Erythroblast (primary cell): ENCODE measurements at places on chromosomes 6 and 20.

DNA sequence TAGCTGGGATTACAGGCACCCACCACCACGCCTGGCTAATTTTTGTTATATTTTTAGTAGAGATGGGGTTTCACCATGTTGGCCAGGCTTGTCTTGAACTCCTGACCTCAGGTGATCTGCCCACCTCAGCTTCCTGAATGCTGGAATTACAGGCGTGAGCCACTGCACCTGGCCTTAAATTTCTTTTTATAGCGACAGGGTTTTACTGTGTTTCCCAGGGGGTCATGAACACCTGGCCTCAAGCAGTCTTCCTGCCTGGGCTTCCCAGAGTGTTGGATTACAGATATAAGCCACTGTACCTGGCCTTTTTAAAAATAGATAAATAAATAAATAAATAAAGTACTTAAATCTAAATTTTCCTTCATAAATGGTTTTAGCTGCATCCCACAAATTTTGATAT is 57.5 kb downstream of the LIN28B start:
- DNase-seq = no peak

- no peak for DNase-seq
These were observed 70.0 kb downstream of the CD109 start for GRCh38 chr6:73766040-73766439.

GRCh38 chr20:62696434-62696957 is 12.1 kb upstream of the NTSR1 start:
- DNase-seq = no peak

GRCh38 chr20:46588532-46589511 is 38.4 kb upstream of the OCSTAMP start:
- DNase-seq = no peak

DNA sequence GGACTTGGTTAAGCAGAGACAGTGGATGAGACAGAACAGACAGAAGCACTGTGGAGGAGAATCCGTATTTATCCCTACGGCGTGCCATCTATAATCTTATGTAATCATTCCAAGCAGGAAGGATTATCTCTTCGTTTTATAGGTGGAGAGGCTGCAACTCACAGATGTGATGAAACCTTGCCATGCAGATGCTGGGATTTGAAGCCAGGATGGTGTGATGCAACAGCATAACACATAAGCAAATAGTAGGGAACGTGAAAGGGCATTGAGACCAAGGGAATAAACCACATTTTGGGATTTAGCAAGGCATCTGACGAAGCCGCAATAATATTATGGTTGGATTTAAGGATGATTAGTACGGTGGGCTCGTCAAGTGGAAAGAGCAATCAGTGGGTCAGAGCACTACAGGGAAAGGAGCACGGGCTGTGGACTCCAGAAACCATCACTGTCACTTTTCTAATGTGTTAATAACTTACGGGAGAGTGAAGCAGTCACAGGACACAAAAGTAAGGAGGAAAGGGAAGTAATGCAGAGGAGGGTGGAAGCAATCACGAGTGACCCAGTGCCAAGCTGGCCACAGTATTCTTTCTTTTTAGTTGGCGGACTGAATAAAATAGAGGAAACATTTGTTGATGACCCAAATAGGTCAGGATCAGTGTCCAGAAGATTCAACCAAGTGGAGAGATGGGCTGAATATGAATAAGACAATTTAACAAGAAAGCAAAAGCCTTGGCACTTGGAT is 119.6 kb upstream of the EDN1 start:
- no peak for DNase-seq

DNA sequence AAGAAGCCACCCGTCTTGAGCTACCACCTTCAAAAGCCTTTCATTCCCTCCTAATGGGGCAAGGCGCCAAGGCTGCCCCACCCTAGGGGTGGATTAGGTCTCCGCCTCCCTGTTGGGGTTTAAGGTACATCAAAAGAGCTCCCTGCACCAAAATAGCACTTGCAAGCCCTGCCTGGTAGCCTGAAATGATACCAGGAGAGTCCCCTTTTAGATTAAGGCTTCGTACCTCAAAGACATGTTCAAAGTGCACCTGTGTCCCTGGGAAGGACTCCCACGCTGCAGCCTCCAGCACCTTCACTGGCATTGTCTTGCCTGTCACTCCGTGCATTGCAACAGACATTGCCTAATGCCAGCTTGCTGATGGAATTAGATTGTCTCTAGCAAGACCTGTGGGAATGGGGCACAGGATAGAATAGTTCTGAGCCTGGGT is 15.7 kb upstream of the CDKN1A start:
- no peak for DNase-seq

DNA sequence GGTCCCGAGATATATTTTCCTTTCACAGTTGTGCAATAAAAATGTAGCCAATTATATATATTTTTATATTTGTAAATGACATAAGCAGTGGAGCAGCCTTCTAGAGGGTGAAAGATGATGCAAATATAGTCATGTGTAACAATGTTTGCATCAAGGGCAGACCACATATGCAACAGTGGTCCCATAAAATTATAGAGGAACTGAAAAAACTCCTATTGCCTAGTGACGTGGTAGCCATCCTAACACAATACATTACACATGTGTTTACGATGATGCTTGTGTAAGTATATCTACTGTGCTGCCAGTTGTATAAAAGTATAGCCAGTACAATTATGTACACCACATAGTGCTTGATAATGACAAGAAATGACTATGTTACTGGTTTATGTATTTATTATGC is 162.8 kb downstream of the ZFAND3 start:
- no peak for DNase-seq

GRCh38 chr6:111222341-111222740 is 135.0 kb downstream of the SLC16A10 start:
- DNase-seq = no peak

GRCh38 chr6:70163795-70164194 is 139.1 kb downstream of the COL9A1 start:
- DNase-seq = no peak

- DNase-seq = no peak
These were observed 62.0 kb downstream of the RSPO3 start for GRCh38 chr6:127180426-127180825.
